ENCODE measurements at places on chromosomes 13 and 19.

GRCh38 chr19:46481947-46482346 lies 10.6 kb upstream of the PNMA8A start:
- DNase-seq = no peak

DNA sequence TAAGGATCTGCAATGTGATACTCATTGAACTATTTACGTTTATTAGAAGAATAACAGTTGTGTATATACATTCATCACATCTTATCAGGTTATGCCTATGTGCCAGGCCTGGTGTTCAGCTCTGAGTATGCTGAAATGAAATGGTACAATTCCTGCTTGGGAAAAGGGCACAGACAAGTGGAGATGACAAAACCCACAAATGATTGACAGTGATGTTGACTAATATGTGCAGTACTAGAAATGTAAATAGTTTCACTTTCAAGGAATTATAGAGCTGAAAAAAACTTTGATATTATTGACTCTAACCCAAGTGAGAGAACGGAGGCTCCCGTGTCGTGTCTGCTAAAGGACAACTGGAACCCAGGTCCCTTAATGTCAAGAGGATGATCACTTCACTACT lies 386.8 kb upstream of the DACH1 start:
- DNase-seq = no peak

- no peak for DNase-seq
Observed at GRCh38 chr13:102913914-102914313, 68.1 kb downstream of the ERCC5 start.

DNA sequence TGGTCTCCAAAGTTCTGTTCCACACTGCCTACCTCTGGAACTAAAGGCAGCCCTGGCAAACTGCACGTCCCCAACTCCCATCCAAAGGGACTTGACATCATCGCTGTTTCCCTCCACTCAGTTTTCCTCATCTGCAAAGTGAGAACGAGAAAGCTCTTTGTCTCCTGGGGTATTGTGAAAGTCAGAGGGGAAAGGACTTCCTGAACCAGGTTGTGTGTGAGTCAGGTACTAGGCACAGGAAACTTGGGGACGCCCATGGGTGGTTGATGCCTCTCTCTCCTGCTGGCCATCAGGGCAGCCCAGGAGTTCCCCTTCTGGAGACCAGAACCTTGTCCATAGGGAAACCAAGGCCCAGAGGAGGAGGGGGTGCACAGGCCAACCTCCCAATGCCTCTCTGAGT lies 4.7 kb downstream of the CRLF1 start:
- DNase-seq = no peak

- DNase-seq = no peak
Observed at GRCh38 chr13:112818040-112818697, 128.3 kb downstream of the ATP11A start.

DNA sequence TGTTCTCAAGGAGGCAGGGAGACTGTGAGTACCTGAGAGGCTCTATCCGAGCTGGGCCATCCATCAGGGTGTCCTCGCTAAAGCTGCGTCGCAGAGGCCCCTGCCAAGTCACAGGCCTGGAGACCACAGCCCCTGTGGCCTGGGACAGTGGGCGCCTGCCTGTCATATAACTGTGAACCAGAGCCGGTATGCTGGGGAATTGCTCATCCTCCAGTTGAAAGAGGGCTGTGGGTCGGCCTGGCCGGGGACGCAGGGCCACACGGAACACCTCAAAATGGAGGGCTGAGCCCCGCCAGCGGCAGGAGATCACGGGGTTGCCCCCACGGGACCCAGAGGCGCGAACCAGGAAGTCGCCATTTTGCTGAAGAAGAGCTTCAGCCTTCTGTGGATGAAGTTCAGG lies 6.6 kb downstream of the SH2D3A start:
- DNase-seq = no peak

GRCh38 chr13:62194371-62194770 lies 778.7 kb upstream of the PCDH20 start:
- DNase-seq = no peak

DNA sequence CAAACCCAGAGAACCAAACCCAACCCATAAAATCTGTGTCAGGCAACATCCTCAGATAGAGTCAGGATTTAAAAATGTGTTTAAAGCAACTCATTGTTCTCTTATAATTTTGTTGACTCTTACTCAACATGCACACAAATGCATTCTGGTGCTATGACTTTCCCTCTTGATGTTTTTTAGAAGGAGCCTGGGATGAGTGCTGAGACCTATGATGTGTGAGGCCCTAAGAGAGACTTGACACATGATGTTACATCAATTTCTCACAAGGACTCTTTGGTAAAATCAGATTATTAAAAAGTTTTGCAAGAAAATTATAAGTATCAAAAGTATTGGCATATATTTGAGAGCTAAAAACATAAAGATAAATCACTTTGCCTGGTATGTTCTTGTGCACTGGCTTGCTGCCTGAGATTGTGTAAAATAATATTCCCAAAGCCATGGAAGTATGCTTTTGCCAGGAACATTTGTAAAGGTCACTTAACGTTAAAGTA lies 173.9 kb downstream of the DCLK1 start:
- no peak for DNase-seq

DNA sequence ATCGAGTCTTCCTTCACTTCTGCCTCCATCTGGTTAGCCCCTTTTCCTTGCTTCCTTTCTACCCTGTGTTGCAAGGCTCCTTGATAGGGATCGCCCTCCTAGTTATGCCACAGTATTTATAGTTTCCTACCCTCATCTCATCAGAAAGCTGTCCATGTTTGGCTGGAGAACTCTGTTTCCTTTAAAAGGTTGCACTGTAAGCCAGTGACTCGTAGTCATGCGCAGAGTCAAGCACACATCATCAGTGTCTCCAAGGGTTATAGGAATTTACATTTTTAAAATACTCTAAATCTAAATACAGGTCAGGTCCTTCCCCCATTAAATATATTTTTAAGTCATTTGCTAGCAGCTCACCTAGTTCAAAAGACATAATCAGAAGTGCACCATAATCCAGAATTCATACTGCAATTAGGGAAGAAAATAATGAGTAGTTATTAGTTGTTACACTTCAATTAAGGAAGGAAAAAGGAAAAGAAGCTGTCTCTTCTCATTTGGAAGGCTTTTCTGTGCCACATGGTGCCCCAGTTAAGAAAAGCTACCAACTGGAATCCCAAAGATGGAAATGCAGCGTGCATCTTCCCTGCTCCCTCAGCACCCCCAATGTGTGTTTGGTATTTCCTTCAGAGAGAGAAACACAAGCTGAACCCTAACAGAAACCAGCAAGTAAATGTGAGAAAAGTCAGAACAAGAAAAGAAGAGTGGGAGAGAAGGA lies 81.0 kb downstream of the GPR12 start:
- peak; percentile 36 for DNase-seq

- DNase-seq = no peak
Observed at GRCh38 chr13:23754997-23755396, 134.2 kb downstream of the MIPEP start.

- DNase-seq = no peak
Observed at GRCh38 chr19:7788178-7788932, 25.3 kb downstream of the CLEC4M start.

GRCh38 chr13:51783428-51784094 lies 20.4 kb downstream of the DHRS12 start:
- DNase-seq = no peak

- DNase-seq = no peak
Observed at GRCh38 chr13:79225487-79226232, 180.4 kb downstream of the RBM26 start.

GRCh38 chr19:1252221-1252820 lies 3.9 kb downstream of the MIDN start:
- DNase-seq = no peak

DNA sequence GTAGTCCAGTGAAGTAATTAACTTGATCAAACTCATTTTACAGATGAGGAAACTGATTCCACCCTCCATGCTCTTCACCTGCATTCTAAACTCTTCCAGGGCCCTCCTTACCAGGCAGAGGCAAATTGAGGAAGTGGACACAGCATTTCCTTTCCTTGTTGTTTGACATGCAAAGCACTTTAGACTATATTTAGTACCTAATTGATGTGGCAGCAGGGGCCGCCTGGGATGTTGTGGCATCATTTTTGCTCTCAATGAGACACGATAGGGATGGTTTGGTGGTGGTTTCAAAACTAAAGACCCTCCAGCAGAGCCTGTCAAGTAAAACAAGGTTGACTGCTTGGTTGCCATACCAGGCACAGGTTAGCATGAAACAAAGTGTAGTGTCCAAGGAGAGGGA lies 7.9 kb downstream of the SIPA1L3 start:
- DNase-seq = no peak

- DNase-seq = no peak
Observed at GRCh38 chr19:49210901-49211451, 53.4 kb downstream of the TRPM4 start.

- no peak for DNase-seq
Observed at GRCh38 chr19:3669947-3670795, 30.1 kb downstream of the PIP5K1C start.

GRCh38 chr13:97240788-97241734 lies 18.9 kb downstream of the MBNL2 start:
- DNase-seq = no peak

- DNase-seq = no peak
Observed at GRCh38 chr19:18541258-18541991, 1.9 kb downstream of the FKBP8 start.

DNA sequence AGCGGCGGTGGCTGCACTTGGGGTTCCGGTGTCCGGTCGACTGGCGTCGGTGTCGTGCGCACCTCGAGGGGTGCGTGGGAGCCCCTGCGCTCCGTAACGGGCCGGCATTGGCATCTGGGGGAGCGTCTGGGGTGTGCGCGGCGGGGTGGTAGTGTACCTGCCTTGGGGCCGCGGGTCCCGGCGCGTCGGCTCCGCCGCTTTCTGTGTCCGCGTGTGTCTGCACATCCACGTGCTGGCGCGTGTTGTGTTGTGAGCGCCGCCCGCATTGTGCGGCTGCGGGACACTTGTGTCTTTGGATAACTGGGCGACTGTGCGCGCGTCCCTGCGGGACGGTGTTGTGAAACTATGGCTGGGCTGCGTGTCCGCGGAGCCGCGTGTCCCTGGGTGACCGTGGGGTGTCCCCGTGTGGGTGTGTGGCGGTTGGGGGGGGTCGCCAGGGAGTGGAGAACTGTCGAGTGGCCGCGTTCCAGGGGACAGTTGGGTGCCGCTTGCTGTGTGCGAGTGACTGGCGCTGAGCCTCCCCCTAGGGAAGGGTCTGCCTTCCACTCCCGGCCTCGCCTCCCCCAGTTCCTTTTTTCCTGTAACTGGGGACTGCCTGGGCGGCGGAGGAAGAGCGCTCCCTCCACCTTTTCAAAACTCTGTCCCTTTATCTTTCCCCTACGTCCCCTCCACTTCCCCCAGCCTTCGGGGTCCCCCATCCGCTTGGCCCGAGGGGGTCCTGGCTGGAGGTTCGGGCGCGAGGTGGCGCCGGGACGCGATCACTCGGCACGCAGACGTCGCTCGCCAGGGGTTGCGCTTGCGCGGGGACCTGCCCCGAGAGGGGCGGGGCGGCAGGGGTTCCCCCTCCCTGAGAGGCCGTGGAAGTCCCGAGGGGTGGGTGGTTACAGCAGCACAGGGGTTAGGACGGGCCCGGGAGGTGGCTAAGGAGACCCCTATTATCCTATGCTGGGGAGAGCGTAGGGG lies 5.7 kb upstream of the NFIC start:
- DNase-seq = no peak

- DNase-seq = no peak
Observed at GRCh38 chr13:65093357-65093756, 2136.8 kb downstream of the PCDH9 start.

- DNase-seq = no peak
Observed at GRCh38 chr19:15439078-15439799, 10.5 kb downstream of the WIZ start.

DNA sequence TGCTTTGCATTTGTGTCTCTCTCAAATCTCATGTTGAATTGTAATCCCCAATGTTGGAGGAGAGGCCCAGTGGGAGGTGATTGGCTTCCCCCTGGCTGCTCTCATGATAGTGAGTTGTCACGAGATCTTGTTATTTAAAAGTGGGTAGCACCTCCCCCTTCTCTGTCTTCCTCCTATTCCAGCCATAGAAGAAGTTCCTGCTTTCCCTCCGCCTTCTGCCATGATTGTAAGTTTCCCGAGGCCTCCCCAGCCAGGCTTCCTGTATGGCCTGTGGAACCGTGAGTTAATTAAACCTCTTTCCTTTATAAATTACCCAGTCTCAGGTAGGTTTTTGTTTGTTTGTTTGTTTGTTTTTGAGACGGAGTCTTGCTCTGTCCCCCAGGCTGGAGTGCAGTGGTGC lies 3.8 kb downstream of the LILRA4 start:
- DNase-seq = no peak

- no peak for DNase-seq
Observed at GRCh38 chr13:112768795-112769481, 79.1 kb downstream of the ATP11A start.

DNA sequence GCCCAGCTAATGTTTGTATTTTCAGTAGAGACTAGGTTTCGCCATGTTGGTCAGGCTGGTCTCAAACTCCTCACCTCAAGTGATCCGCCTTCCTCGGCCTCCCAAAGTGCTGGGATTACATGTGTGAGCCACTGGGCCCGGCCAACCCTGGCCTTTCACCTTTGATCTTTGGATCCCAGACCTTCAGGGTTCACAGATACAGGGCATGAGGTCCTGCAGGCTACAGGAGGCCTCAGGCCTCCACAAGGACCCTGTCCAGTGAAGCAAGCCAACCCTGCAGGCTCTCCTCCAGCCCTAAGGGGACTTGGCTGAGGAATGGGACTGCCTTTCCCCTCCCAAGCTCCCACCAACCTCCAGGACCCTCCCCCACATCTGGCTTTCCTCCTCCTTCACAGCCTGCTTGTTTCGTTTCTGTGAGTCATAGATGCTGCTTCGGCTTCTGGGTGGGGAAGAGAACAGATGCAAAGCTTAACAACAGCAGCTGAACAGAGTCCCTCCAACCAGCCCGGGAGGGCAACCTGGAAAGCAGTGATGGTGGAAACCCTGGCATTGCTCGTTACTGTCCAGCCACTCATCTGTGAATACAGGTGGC lies 11.8 kb downstream of the ARHGEF18 start:
- DNase-seq = no peak

- no peak for DNase-seq
Observed at GRCh38 chr19:7153022-7153421, 83.5 kb downstream of the ZNF557 start.

GRCh38 chr13:111117961-111118360 lies 2.9 kb downstream of the ARHGEF7 start:
- DNase-seq = no peak

DNA sequence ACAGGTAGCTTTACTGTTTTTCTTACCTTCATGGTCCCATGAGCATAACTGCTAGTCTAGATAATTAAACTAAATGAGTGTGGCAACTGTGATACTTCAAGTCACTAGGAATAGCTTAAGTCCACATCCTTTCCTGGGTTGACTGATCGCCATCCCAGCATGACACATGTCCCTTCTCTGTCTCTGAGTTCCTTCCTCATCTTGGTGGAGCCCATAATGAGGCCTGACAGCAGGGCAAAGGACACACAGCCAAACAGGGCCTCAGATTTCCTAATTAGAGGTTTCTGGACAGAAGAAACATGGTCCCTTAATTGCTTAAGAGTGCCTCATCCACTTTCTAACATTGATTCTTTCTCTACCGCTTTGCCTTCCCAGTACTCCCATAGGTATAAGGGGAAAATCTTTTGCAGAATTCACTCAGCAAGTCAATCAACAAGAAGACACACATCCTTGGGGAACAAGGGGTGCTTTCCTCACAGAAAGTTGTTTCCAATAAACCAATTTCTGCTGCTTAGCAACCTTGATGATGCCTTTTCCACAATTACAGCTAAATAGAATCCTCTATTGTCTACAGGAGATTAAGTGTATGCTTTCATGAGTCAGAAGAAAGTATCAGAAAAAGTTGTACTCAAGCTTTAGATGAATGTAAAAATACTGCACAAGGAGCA lies 208.3 kb upstream of the SERP2 start:
- DNase-seq = no peak
